ENCODE measurements at places on chromosomes 6 and 20.

DNA sequence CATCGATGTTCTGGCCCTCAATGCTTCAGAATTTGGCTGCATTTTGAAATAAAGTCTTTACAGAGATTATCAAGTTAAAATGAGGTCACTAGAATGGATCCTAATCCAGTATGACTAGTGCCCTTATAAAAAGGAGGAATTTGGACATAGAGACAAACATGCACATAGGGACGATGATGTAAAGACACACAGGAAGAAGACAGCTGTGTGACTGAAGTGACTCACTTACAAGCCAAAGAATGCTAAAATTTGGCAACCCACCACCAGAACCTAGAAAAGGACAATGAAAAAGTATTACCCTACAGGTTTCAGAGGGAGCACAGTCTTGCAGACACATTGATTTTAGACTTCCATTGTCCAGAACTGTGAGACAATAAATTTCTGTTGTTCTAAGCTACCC lies 322.8 kb upstream of the GJE1 start:
- no peak for DNase-seq

- no peak for DNase-seq
Observed at GRCh38 chr20:1017677-1018076, 15.6 kb upstream of the RSPO4 start.

DNA sequence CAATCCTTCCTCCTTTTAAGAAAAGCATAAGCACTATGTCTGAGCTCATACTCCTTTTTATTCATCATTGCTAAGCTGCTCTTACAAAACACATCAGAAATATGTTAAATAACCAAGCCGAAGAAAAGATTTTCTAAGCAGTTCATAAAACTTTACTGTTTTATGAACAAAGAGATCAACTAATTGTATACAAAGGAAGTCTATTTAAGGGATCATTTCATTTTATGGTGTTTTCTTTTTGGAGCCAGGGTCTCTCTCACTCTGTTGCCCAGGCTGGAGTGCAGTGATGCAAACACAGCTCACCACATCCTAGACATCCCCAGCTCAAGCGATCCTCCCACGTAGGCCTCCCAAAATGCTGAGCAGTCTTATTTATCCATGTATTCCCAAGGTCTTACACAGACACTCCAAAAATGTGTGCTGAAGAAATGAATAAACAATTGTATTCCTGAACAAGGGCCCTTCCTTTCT lies 9.3 kb downstream of the NUDT3 start:
- DNase-seq: no peak

DNA sequence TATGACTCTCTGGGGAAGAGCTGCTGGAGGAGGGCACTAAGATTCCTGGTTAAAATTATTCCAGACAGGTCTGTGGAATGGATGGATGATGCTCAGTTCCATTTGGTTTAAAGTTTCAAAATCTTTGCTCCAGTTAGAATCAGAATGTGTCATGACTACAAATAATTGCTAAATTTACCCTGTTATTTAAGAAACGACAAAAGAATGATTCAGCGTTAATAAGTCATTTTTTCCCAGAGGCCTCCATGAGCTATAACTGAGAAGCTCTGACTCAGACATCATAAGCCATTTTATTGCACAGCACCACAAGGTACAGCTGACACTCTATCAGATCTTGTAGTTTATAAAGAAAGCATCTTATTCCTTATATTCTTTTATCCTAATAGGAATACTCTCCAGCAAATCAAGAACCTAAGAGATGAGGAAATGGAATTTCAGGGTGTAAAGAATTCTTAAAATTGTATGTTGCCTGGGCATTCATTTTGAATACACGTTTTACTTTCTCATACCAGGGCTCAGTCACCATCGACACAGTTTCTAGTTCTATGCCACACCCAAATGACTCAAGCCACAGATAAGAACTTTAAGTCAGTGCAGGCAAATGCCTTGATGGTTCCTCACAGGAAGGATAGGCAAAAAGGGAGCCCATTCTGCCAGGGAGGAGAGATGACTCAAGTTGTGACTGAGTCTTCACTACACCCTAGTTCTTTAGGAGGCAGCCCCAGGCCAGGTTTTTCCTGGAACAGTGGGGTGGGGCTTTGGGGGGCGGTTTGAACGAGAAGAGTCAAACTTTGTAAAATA lies 636.0 kb downstream of the MMUT start:
- DNase-seq: no peak

GRCh38 chr6:47161176-47161687 lies 119.1 kb upstream of the ADGRF1 start:
- DNase-seq: no peak

DNA sequence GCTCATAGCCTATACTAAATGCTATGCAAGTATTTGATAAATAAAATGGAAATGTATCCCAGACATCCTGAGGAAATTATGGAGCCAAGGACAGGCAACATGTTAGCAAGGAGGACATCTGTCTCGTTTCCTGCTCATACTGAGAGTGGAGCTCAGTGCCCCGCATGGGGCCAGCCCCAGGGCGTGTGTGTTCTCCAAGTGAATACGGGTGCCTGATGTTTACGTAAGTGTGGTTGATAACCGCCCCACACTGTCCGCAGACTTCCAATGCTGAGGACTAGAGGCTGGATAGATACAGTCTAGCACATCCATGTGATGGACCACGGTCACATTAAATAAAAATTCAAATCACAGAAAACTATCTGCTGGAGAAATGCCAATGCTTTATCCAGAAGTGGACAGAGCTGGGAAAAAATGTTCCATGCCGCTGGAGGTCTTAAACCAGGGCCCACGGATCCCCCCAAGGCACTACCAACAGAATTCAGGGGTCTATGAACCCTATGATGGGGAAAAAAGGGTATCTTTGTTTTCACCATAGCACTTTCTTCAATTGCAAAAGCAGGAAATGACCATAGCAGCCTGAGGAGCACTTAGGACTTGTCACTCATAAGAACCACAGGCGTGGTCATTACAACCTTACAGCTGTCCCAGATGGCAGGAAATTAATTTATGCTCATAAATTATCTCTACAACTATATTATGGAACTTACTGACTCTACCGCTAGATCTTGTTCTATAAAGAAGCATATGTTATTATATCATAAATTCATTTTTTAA lies 24.9 kb downstream of the TGM2 start:
- DNase-seq: no peak

- peak; percentile 62 for DNase-seq
Observed at GRCh38 chr6:167113935-167114910, 8.7 kb upstream of the CCR6 start.

DNA sequence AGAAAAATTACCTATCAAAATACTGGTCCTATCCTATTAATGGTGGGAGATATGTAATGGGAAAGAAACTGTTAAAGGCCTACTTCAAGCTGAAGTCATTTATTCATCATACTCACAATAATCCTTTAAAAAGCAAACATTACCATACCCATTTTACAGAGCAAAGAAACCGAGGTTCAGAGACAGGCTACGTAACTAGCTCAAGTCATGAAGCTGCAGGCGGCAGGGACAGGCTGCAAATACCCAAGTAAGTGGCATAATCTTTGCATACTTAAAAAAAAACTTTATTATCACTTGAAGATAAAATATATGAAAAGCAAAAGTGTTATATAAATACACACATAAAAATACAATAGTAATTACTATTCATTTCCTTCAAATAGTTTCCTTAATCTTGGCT lies 2.6 kb downstream of the RALGAPA2 start:
- DNase-seq: no peak

DNA sequence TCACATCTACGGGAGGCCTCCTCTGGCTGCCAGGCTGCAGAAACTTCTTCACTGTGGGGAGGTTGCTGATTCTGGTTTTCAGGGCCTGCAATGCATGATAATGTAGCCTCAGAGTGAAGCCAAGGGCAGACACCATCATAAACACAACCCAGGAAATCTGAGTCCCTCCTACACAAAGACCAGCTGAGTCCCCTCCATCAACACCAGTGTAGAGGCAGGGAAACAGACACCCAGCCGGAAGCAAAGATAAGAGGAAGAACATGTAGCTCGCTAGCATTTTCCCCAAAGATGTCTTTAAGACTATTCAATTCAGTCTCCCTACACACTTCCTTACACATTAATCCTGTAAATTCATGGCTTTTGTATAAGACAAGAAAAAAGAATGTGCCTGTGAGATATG lies 23.6 kb downstream of the GSTA2 start:
- DNase-seq: no peak

- DNase-seq: no peak
Observed at GRCh38 chr6:2921520-2922115, 18.5 kb upstream of the SERPINB9 start.
